ENCODE measurements at places on chromosomes 12 and 14. TPM values are rescaled to one million over a fixed set of nuclear protein-coding genes. Genes with fewer than 3 reads are reported as not detected.

DNA sequence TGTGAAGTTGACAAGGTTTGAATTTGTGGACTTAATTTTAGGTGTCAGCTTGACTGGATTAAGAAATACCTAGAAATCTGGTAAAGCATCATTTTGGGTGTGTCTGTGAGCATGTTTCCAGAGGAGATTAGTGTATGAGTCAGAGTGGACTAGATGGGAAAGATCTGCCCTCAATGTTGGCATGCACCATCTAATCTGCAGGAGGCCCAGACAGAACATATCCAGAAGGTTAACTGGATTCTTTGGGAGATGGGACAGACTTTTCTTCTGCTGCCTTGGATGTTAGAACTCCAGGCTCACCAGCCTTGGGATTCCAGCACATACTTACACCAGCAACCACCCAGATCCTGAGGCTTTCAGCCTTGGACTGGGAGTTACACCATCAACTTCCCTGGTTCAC lies 14.1 kb downstream of the SGPP1 start:
- H3K4me1 ChIP-seq: no peaks in the 10 kb centered on the region
- H3K27ac ChIP-seq: no peak overlapping the region
- H3K36me3 ChIP-seq: no peaks in the 10 kb centered on the region
- no peaks in the 10 kb centered on the region for H3K27me3 ChIP-seq

- peaks cover 3% of the 10 kb centered on the region for H3K27me3 ChIP-seq
- no peaks in the 10 kb centered on the region for H3K4me1 ChIP-seq
- H3K27ac ChIP-seq: no peak overlapping the region
- H3K36me3 ChIP-seq: no peaks in the 10 kb centered on the region
- no peak for DNase-seq
Observed at GRCh38 chr14:36105401-36105800, 71.1 kb downstream of the PTCSC3 start.

GRCh38 chr14:95163132-95163531 lies 5.8 kb upstream of the DICER1 start:
- H3K4me3 ChIP-seq: no peak overlapping the region
- H3K27me3 ChIP-seq: no peaks in the 10 kb centered on the region
- no peak for DNase-seq
- H3K36me3 ChIP-seq: no peaks in the 10 kb centered on the region

GRCh38 chr12:104011253-104011652 lies 38.7 kb downstream of the GLT8D2 start:
- H3K4me3 ChIP-seq: no peak overlapping the region
- DNase-seq: no peak
- no peaks in the 10 kb centered on the region for H3K27me3 ChIP-seq
- H3K27ac ChIP-seq: no peak overlapping the region
- no peaks in the 10 kb centered on the region for H3K4me1 ChIP-seq
- no peaks in the 10 kb centered on the region for H3K36me3 ChIP-seq

DNA sequence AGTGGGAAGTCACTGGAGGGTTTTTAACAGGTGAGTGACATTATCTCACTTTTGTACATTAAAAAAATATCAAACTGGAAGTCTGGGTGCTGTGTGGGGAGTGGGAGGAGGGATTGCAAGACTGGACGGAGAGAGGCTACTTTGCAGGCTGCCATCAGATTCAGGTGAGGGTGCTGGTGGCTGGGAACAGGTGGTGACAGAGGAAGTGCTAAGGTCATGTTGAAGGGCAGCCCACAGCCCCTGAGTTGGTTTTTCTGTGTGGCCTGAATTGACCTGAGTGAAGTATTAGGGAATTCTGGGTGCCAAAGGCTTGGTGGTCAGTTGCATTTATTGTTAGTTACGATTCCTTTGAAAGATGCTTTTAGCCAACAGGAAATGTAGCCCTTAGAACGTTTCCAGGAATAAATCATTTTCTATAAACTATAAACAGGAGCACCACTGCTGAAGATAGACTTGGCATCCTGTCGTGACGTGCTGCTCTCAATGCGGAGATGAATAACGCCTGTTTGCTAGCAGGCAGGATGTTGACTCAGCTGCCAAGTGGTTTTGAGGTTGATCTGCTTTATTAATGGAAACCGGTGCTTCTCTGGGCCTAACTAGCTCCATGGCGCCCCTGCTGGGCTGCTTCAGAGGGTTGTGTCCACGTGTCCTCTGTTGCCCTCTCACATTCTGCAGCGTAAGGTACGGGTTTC lies 707.5 kb upstream of the TMEM132C start:
- H3K27ac ChIP-seq: no peak overlapping the region
- peak; percentile 29 for DNase-seq
- no peaks in the 10 kb centered on the region for H3K36me3 ChIP-seq
- no peak overlapping the region for H3K4me3 ChIP-seq
- no peaks in the 10 kb centered on the region for H3K27me3 ChIP-seq

DNA sequence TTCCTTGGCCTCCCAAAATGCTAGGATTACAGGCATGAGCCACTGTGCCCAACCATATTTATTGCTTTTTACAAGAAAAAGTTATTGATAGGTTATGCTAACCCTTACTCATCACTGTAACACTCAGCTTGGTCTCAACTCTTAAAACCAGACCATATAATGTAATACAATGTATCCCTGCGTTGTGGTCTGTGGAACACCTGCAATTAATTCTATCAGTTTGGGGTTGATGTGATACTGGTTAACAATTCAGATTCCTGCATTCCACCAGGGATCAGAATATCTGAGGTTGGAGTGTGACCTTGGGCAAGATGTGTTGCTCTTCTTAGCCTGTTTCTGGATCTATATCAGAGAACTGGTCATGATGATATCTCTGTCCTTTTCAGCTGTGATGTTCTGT lies 419.0 kb downstream of the RAD51B start:
- H3K4me1 ChIP-seq: no peaks in the 10 kb centered on the region
- H3K36me3 ChIP-seq: no peaks in the 10 kb centered on the region

DNA sequence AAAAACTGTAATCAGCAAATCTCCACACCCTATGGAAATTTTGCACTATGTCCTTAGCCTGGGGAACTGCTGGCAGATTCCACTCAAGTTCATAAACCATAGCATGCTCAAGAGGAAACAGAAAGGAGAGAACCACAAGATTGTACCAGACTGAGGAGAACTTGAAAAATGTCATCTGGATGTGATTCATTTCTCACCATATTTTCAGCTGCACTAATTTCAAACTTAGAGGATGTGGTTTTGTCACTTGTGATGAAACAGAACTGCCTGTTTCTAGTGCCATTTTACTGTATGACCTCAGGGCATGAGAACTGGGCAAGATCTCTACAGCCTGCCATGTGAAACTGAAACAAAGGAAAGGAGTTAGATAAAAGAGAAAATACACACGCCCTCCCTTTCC lies 1493.1 kb upstream of the FLRT2 start:
- no peak overlapping the region for H3K27ac ChIP-seq
- H3K27me3 ChIP-seq: no peaks in the 10 kb centered on the region
- no peak overlapping the region for H3K4me3 ChIP-seq
- H3K36me3 ChIP-seq: no peaks in the 10 kb centered on the region
- DNase-seq: no peak

GRCh38 chr12:74980510-74980909 lies 229.1 kb downstream of the KCNC2 start:
- H3K36me3 ChIP-seq: no peaks in the 10 kb centered on the region
- H3K4me1 ChIP-seq: no peaks in the 10 kb centered on the region
- DNase-seq: no peak
- no peak overlapping the region for H3K27ac ChIP-seq

GRCh38 chr14:64671591-64671990 lies 32.6 kb upstream of the PLEKHG3 start:
- no peak overlapping the region for H3K27ac ChIP-seq
- no peaks in the 10 kb centered on the region for H3K4me1 ChIP-seq
- no peaks in the 10 kb centered on the region for H3K27me3 ChIP-seq
- no peaks in the 10 kb centered on the region for H3K36me3 ChIP-seq
- no peak overlapping the region for H3K4me3 ChIP-seq

GRCh38 chr12:85089792-85090191 lies 53.6 kb downstream of the LRRIQ1 start:
- DNase-seq: no peak
- no peaks in the 10 kb centered on the region for H3K36me3 ChIP-seq
- H3K4me1 ChIP-seq: no peaks in the 10 kb centered on the region
- no peak overlapping the region for H3K27ac ChIP-seq
- H3K4me3 ChIP-seq: no peak overlapping the region

GRCh38 chr14:95184413-95184790 lies 27.1 kb upstream of the DICER1 start:
- H3K4me3 ChIP-seq: no peak overlapping the region
- H3K4me1 ChIP-seq: no peaks in the 10 kb centered on the region
- H3K27ac ChIP-seq: peak overlapping the region; percentile 78
- no peak for DNase-seq
- no peaks in the 10 kb centered on the region for H3K36me3 ChIP-seq

- H3K27me3 ChIP-seq: no peaks in the 10 kb centered on the region
- peaks cover 4% of the 10 kb centered on the region for H3K4me1 ChIP-seq
- peak; percentile 50 for DNase-seq
- no peaks in the 10 kb centered on the region for H3K36me3 ChIP-seq
- H3K4me3 ChIP-seq: no peak overlapping the region
Observed at GRCh38 chr12:67534681-67535080, 113.9 kb upstream of the DYRK2 start.

DNA sequence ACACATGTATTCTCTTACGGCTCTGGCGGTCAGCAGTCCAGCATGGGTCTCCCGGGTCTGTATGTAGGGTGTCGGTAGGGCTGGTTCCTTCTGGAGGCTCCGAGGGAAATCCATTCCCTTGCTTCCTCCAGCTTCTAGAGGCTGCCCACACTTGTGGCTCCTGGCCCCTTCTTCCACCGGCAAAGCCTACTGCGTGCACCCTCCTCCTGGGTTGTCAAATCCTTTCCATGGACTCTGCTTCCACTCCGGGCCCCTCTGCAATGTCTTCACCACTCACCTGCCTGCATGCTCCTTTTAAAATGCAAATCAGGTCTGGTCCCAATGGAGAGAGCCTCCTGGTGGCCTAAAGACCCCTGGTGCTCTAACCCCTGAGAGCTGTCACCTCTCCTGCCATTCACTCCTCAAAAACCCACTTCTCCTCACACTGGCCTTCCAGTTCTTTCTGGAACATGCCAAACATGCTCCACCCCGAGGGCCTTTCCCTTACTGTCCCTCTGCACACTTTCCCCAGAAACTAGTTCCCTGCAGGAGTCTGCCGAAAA lies 108.5 kb downstream of the DICER1 start:
- no peaks in the 10 kb centered on the region for H3K36me3 ChIP-seq
- H3K4me1 ChIP-seq: no peaks in the 10 kb centered on the region
- H3K27ac ChIP-seq: no peak overlapping the region
- no peak for DNase-seq
- H3K27me3 ChIP-seq: peaks cover 3% of the 10 kb centered on the region
- H3K4me3 ChIP-seq: no peak overlapping the region

DNA sequence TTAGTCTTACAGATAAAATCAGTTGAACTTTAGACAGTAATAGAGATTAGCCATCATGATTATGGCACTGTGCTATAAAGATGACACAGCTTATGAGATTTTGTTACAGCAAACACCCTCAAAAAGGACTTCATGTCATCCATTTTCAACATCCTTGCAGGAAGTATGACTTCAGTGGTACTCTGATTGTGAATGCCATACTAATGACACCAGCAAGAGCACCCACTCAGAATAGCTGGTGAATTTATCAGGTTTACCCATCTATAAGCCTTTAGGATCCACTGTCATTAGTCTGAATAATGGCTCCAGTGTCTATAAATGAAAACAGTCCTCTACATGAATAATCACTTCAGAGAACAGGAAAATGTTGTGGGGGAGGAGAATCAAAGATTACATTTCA lies 615.2 kb downstream of the RPS29 start:
- no peaks in the 10 kb centered on the region for H3K36me3 ChIP-seq
- no peak overlapping the region for H3K27ac ChIP-seq
- no peak overlapping the region for H3K4me3 ChIP-seq
- no peaks in the 10 kb centered on the region for H3K4me1 ChIP-seq

DNA sequence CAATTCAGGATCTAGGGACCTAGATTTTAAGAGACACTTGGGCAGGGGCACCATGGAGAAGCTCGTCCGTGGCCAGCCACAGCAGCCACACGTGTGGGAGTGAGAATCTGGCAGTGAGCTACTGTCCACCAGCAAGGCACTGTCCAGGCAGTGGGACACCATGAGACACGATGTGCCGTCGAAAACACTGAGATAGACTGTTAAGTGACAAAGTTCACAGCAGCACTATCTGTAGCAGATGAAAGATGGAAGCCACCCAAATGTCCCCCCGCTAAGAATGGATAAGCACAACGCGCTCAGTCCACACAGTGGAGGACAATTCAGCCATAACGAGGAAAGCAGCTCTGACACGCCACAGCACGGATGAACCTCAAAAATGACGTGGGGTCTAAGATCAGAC lies 19.7 kb downstream of the RILPL1 start:
- H3K27me3 ChIP-seq: no peaks in the 10 kb centered on the region
- no peak overlapping the region for H3K4me3 ChIP-seq
- no peak overlapping the region for H3K27ac ChIP-seq
- no peaks in the 10 kb centered on the region for H3K4me1 ChIP-seq
- DNase-seq: no peak

GRCh38 chr12:129028844-129029243 lies 175.6 kb downstream of the GLT1D1 start:
- no peaks in the 10 kb centered on the region for H3K4me1 ChIP-seq
- H3K27me3 ChIP-seq: no peaks in the 10 kb centered on the region
- H3K27ac ChIP-seq: no peak overlapping the region
- no peaks in the 10 kb centered on the region for H3K36me3 ChIP-seq

DNA sequence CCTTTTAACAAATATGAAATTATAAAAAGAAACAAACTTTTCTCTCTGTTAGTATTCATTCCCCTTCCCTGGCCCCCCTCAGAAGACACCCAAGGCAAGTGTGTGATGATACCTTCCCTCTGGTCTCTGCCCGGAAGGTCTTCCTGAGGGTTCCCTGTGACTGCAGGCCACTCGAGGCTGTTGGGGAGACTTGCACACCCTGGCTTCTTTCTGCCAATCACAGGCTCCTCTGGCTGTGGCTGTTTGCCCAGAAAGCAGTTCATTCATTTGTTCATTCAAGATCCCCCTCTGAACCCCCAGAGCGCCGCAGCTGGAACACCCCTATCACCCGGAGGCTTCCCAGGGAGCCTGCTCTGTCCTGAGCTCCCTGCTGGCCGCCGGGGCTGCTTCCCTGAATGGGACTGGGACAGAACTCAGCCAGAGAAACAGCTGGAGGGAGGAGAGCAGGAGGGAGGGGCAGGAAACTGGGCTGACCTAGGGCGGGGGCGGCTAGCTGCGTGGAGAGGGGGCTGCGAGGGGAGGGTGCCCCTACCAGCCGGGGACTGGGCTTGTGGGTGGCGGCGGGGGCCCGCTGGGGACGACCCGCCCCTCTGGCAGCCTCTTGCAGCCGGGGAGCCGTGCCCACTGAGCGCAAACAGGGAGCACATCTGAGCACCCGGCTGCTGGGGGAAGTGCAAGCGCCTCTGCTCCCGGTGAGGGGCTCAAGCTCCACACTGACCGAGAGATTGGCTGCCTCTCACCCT lies at the start of gene CMKLR1:
CMKLR1 (minus strand) TSS at position 397 of the 743 bp plus-strand sequence. CDS start 45,720 bp downstream, outside the sequence.
- peak within 1 kb of the TSS; percentile 53 for H3K27ac ChIP-seq
- no peaks in the 10 kb centered on the region for H3K36me3 ChIP-seq
- DNase-seq: peak; percentile 52
- H3K27me3 ChIP-seq: no peaks in the 10 kb centered on the region

HHIPL1 gene
- 1.6 TPM for total RNA-seq

GDF3 gene
- 0.11 TPM for total RNA-seq

CAPS2 gene
- total RNA-seq: 17.8 TPM

ABHD12B gene
- not detected for total RNA-seq

HOXC12 gene
- not detected for total RNA-seq

DNAJC22 gene
- 0.60 TPM for total RNA-seq

CLBA1 gene
- total RNA-seq: 7.2 TPM
